ENCODE measurements at places on chromosomes 2 and 18.

- no peak for DNase-seq
Observed at GRCh38 chr2:170568511-170568910, 146.6 kb upstream of the SP5 start.

DNA sequence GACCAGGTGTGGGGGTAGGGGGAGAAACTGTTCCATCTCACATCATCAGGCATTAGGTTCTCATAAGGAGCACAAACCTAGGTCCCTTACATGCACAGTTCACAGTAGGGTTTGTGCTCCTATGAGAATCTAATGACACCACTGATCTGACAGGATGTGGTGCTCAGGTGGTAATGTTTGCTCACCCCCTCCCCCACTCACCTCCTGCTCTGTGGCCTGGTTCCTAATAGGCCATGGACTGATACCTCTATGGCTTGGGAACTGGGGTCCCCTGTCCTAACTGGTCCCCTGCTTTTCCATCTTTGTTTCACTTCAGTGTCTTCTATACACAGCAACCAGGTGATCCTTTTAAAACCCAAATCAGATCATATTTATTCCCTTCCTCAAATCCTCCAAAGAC is 267.8 kb downstream of the TNS1 start:
- DNase-seq: no peak

GRCh38 chr2:128406736-128407554 is 88.3 kb upstream of the HS6ST1 start:
- DNase-seq: no peak

DNA sequence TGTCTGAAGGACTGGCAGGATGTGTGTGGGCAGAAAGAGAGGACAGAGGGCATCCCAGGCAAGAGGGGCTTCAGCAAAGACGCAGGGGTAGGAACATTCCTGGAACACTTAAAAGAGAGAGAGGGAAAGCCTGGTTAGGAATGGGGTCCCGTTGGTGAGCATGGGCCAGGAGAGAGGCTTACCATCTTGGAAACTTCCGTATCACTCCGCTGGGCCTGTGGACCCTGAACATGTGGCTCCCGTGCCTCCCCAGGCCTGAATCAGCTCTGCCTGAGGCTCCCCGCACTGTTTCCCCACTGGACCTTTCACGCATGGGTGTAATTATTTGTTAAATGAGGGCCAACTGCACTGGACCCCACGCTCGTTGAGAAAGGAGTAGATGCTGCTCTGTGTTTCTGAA is 191.1 kb upstream of the GLI2 start:
- no peak for DNase-seq

Data from activated T-helper 1 cell treated with Interleukin-2 at 50 U/mL for 16 hours (primary cell).